Activated T-cell treated with anti-CD3 and anti-CD28 coated beads, Interleukin-2, amount 50 U/mL, for 4 hours (primary cell): ENCODE measurements at places on chromosomes 1 and 21. TPM values are rescaled to one million over a fixed set of nuclear protein-coding genes. Genes with fewer than 3 reads are reported as not detected.

IKBKE gene
- 17.2 TPM for total RNA-seq

FOXJ3 gene
- total RNA-seq = 47.8 TPM

ZNF683 gene
- total RNA-seq = 0.30 TPM

SPATA45 gene
- total RNA-seq = not detected

DNA sequence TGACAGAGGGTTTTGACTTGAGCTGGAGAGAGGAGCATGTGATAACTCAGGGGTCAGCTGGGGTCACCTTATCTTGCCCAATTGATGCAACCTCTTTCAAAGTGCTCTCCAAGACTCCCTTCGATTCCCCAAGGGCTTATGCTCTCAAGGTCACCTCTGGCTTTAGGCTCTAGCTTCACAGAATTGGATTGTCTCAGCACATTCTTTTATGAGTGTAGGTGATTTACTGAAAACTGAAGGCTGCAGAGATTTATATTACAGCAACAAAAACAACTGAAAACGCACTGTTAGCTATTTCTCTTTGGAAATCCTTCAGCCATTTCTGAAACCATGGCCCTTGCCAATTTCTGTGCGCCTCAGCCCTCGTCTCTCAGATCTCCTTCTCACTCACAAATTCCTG is 34.5 kb upstream of the MAP1LC3C start:
- no peak for DNase-seq

DNA sequence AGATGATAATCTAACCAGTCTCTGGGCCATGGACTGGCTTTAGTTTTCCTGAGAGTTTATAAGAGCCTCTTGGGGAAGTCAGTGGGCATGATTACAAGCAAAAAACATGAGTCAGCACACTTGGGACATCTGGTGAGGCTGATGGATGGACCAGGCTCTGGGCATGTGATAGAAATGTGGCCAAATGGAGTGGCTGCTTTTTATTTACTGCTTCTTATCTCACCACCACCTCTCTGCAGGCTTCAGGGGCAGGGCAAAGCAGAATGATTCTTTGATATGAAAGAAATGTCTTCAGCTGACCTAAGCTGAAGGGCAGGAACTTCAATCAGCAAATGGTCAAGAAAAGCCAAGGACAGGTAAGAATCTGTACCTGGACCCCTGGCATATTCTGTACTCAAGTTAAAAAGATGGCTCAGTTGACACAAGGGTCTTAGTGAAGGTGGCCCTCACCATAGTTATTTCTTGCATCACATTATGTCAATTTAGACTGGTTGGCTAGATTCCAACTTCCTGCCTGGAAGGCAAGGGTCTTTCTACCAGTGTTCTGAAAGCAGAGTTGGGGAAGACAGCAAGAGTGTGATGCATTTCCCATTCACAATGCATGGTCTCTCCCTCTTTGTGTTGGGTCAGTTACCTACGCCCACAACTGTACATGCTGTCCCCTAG is 162.8 kb downstream of the FASLG start:
- no peak for DNase-seq
